GM04504 (cell line): ENCODE measurements at places on chromosomes 1 and 21.

DNA sequence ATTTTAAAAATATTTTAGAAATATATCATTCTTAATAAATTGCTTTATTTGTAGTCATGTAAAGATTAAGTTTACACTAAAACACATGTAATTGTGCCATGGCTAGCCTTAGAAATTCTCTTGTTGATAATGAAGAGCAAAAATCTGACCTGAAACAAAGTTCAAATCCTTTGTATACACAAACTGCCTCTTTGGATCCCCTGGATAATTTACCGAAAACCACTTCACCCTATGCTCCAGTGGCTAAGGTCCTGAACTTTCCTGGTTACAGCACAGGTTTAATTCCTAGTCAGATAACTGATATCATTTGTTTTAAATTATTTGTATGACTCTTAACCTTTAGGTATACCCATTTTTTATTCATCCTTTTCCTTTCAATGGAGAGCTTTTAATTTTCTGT, 1093.2 kb upstream of the ADGRL4 start:
- no peak for DNase-seq

GRCh38 chr21:30733026-30733425, 14.0 kb downstream of the KRTAP21-2 start:
- DNase-seq, result no peak

- DNase-seq, result no peak
Measured at GRCh38 chr1:19028110-19028509, 71.6 kb upstream of the IFFO2 start.

DNA sequence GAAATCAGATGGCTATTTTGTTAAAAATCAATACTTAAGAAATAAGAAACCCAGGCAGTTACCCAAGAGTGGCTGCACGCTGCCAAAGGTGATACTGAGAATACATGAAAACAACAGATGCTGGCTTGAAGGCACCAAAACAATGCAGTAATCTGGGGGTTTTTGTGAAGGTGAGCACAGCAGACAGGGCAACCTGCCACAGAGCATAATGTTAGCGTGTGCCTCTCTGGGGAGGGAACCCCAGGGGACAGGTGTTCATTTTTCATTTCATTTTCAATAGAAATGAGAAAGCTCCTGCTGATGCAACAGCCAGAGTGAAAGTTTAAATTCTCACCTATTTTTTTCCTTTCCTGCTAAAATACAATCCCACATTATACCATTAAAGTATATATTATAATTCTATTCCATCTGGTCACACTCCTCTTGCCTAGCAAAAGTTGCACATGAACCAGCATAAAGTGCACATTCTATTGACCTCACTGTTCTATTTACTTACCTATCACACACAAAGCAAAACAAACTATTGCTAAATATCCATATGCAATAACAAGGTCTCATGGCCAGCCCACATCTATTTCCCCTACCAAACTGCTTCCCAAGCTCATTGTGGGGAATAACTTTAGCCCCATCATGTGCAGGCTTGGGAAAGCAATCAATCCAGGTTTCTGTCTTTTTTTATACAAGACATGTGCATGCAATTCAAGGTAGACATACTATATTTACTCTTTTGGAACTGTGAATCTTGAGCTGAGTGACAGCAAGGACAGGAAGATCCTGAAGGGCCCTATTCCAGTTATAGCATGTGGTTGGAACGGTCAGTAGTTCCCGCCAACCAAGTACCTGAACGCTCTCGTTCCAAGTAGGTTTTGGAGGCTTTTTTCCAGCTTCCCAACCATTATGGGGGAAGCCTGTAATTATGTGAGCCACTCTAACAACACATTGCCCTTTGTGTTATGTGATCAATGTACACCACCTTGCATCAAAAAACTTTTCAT, 173.6 kb downstream of the RERE start:
- no peak for DNase-seq

- no peak for DNase-seq
Measured at GRCh38 chr1:210568631-210569030, 239.9 kb downstream of the HHAT start.

GRCh38 chr1:9294910-9295636, 2.4 kb downstream of the SPSB1 start:
- peak; percentile 62 for DNase-seq
